ENCODE measurements at places on chromosomes 2 and 18.

- DNase-seq: no peak
Measured at GRCh38 chr2:15584767-15585469, 6.8 kb upstream of the DDX1 start.

DNA sequence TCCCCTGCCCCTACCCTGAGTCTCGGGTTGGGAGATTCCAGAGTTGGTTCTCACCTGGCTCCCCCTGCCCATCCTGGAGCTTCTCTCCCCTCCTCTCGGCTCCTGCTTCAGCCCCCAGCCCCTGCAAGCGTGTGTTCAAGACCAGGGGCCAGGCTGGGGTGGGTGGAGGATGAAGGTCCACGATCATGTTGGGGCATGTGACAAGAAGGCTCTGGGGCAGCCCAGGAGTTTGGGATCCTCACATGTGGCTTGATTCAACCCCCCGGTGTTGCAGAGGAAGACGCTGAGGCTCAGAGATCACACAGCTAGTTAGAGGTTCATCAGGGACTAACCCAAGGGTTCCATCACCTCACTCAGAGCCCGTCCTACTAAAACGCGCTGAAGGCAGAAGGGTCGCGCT lies 14.2 kb upstream of the TUBB6 start:
- DNase-seq: no peak

GRCh38 chr2:103005393-103005792 lies 243.6 kb downstream of the TMEM182 start:
- no peak for DNase-seq

DNA sequence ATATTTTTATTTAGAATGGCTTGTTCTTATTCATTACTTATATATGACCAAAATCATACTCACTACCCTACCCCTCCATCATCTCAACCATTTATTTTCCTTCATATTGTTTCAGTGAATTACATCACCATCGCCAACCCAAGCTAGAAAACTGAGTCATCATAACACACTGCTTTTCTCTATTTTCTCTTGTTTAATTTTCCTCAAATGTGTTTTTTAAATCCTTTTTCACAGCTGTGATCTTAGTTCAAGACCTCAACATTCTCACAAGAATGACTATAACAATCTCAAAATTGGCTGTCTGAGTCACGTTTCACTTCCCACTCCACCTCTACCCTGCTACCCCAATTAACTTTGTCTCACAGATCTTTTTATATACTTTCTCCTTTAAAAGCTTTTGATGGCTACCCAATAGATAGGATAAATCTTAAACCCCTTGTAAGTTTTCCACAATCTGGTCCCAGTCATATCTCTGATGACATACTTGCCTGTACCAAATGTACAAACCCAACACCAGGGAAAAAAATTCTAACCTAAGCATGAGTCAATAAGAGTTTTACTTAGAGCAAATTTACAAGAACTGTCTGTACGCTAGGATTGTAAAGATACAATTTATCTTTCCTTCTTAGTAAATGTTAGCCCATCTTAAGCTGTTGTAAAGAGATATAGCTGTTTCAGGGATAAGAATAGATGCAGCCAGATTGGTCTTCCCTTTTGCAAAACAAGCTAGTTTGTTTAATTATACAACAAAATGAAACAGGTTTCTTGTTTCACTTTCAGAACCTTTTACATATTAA lies 635.1 kb upstream of the SLC39A10 start:
- no peak for DNase-seq

- DNase-seq: no peak
Measured at GRCh38 chr2:190456833-190457232, 48.7 kb downstream of the MFSD6 start.

DNA sequence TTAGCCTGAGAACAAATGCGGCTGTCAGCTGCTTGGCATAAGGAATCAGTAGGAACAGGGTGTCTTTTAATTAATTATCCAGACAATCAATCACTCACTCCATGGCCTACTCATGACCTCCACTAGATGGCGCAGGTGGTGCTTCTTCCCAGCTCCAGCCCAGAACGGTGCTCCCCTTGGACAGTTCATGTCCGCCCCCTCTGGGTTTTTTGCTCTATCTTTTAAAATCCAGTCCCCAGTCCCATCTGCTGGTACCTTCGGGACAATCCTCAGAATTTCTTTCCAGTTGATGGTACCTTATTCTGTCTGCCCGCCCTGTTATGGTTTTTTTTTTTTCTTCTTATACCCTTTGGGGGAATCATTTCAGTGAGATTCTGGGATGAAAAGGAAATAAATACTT lies 99.8 kb downstream of the CACNB4 start:
- no peak for DNase-seq

DNA sequence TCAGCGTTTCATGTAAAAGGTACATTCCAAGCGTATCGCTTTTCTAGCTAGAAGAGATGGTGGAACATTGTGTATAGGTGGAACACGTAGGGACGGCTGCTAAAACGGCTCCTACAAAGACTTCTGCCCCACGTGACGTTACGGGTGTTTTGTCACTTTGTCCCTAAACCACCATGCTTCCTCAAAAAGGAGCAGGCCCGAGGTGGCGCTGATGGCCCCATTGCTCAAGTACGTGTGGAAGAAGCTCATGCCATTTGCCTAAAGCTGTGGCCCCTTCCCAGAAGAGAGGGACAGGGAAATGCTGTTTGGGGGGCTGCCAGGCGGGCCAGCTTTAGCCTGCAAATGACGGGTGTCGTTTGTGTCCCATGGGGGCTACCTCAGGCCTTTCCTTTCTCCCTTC lies 72.7 kb downstream of the TMEM247 start:
- no peak for DNase-seq

DNA sequence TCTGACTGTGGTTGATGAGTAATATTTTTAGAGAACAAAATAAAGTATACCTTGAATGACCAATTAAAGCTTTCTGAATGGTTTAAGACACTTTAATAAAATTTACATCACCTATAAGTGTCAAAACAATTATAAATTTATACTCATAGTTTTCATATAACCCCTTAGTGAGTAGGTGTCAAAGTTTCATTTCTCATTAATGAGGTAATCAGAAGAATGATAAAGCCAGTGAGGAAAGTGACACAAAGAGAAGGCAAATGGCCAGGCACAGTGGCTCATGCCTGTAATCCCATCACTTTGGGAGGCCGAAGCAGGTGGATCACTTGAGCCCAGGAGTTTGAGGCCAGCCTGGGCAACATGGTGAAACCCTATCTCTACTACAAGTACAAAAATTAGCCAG lies 60.8 kb upstream of the CTLA4 start:
- DNase-seq: no peak

- DNase-seq: no peak
Measured at GRCh38 chr2:179686718-179687342, 174.6 kb downstream of the ZNF385B start.

GRCh38 chr18:44896846-44897245 lies 216.2 kb downstream of the SETBP1 start:
- no peak for DNase-seq

DNA sequence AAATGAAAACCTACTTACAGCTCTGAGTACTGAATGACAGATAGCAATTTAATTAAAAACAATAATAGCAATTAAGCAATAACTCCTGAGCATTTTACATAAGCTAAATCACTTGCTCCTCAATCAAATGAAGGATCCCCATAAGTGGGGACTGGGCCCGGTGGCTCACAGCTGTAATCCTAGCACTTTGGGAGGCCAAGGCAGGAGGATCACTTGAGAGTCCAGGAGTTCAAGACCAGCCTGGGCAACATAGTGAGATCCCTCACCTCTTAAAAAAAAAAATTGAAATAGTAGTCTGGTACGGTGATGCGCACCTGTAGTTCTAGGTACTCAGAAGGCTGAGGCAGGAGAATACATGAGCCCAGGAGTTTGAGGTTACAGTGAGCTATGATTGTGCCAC lies 13.4 kb downstream of the STAM2 start:
- no peak for DNase-seq

GRCh38 chr18:12321333-12321732 lies 13.3 kb downstream of the TUBB6 start:
- DNase-seq: no peak

DNA sequence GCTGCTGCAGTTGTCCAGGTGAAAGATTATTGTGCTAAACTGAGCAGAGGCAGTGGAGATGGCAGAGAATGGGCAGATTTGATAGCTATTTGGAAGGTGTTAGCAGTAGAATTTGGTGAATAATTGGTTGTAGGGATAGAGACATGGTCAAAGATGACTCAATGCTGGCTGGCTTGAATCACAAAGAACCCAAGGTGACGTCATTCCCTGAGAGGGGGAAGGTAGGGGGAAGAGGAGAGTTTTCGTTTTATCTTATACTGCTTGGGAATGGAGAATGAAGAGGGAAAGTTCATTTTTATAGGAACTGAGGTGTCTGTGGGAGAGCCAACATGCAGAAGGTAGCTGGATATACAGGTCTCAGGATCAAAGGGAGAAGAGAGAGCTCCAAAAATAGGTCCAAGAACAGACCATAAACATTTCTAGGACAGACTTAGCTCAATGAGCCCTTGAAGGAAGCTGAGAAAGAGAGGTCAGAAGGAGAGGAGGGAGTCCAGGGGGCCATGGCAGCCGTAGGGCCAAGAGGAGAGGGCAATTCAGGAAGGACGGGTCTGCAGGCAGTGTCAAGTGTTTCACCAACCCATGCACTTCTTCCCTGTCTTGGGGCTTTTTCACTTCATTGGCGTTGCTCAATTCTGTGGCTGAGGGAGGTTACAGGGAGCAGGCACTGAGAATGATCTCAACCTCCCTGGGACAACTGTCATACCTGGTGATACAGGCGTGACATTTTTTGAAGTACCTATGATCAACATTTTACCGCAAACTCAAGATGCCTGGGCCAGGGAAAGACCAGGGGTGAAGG lies 281.3 kb downstream of the TDRD15 start:
- no peak for DNase-seq

GRCh38 chr2:199452260-199452990 lies 5.3 kb downstream of the SATB2 start:
- DNase-seq: no peak

DNA sequence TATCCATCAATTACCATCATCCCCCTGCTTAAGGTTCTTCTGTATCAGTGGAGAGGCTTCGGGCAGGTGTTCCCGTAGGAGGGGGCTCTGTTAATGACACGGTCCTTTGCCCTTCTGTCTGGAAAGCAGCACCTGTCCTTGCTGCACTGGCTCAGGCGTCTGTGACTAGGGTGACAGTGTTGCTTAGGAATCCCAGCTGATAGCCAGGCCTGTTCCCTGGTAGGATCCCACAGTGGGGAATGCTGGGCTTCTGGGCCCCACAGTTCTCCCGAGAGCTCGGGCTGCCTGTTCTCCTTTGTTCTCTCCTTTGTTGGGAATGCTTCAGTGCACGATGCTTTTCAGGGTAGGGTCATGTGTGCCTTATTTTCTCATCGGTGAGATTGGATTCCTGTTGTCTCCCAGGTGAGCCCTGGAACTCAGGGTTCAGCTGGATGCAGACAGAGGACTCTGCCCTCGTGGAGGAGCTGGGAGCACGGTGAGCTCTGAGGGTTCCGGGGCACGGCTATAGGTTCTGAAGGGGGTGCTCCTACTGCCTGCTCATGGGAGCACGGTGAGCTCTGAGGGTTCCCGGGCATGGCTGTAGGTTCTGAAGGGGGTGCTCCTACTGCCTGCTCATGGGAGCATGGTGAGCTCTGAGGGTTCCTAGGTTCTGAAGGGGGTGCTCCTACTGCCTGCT lies 9.6 kb downstream of the SNTG2 start:
- no peak for DNase-seq

DNA sequence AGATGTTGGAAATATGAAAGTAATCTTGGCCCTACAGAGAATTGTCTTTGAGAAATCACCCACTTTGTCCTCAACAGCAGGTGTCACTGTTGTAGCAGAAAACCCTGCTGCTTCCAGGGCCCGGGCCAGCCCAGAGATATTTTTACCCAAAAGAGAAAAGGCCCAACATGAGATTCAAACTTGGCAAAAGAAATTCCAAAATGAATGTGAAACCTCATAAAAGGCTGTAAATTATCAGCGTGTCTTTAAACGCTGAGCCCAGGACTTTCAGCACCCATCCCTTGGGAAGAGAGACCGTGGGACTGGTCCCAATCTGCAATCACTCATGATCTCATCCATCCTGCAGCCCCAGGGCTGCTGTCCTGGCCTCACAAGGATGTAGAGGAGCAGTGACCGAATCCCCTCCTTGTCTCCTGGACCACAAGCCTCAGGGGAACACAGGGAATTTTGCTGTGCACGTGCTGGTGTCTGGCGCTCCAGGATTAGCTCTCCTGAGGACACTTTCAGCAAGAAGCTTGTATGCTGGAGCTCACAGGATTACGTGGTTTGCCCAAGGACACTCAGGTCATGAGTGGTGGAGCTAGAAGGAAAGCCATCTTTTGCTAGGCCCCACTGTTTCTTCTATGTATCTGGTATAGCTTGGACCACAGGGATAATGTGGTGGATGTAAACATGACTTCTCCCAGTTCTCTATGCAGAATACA lies 202.1 kb downstream of the RNF144A start:
- no peak for DNase-seq

GRCh38 chr2:34178482-34178881 lies 579.4 kb upstream of the FAM98A start:
- no peak for DNase-seq
